ENCODE measurements at places on chromosomes 5 and 9. TPM values are rescaled to one million over a fixed set of nuclear protein-coding genes. Genes with fewer than 3 reads are reported as not detected.

DNA sequence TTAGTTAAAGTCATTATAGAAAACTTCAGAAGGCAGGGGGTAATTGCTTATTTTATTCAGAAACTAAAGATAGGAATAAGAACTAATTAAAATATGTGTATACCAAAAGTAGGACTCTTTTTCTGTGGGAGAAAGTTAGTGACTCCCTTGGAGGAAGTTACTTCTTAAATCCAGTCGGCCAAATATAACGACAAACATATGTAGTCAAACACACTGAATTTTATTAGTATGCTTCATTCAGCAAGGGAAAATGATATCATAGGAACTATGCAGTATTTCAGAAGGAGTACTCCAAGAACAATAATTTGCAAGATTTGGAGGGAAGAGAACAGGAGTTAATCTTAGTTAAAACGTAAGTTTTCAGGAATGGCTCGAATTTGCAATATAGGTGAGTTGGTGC is 432.6 kb downstream of the CYLC2 start:
- DNase-seq: no peak

Gene TSSK1B
- polyA plus RNA-seq: 0.05 TPM

Gene SMIM33
- polyA plus RNA-seq: not detected

Gene EPB41L4A
- polyA plus RNA-seq: 0.28 TPM

Gene TMEM232
- 0.49 TPM for polyA plus RNA-seq

All from mammary epithelial cell (primary cell).